Activated T-cell treated with anti-CD3 and anti-CD28 coated beads, Interleukin-2, amount 50 U/mL, for 1 hour (primary cell): ENCODE measurements at places on chromosomes 16 and 17.

DNA sequence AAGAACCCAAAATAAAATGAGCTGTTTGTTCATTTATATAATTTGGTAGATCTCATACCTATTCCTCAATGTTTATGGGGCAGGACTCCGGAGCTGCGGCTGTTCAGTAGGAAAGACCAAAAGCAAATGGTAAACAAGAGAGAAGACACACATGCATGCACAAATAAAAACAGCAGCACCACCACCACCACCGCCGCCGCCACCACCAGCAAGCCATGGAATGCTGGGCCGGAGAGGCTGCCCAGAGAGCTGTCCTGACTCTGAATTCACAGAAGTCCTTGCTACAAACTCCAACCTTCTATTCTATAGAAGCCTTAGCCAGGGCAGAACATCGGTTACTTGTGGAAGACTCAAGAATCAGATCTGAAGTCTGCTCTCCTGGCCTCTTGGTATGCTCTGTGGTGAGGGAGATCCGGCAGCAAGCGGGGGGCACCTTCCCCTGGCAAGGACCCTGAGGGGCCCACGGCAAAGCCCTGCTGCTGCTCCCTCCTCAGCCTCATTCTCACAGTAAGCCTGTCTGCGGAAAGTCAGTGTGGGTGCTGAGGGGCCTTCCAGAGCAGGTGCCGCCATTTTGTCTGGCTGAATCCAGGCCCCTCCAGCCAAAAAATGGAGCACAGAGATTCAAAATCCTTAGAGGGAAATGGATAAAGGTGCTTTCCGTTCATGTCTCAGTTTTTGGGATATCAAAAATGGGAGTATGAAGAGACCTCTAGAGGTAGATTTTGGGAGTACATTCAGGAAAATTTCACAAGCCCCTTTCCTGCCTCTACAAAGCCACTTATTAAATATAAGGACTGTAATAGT, 6.4 kb upstream of the FOXJ1 start:
- no peak for DNase-seq

DNA sequence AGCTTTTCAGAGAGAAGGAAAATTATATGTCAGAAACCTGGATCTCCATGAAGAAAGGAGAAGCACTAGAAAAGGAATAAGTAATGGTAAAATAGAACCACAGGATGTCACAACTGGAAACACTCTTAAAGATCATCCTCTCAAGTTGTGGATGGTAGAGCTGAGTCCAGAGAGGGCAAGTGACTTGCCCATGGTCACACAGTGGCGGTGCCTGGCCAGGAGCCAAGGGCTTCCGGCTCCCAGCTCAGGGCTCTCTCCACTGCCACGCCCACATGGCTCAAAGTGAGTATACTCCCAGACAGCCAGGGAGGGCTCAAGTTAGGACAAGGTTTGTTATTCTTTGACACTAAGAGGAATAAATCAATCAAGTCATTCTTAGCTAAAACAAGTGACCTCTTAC, 159.8 kb downstream of the COPRS start:
- DNase-seq = no peak

- no peak for DNase-seq
These were observed 26.0 kb downstream of the SNX29 start for GRCh38 chr16:12002447-12003006.

DNA sequence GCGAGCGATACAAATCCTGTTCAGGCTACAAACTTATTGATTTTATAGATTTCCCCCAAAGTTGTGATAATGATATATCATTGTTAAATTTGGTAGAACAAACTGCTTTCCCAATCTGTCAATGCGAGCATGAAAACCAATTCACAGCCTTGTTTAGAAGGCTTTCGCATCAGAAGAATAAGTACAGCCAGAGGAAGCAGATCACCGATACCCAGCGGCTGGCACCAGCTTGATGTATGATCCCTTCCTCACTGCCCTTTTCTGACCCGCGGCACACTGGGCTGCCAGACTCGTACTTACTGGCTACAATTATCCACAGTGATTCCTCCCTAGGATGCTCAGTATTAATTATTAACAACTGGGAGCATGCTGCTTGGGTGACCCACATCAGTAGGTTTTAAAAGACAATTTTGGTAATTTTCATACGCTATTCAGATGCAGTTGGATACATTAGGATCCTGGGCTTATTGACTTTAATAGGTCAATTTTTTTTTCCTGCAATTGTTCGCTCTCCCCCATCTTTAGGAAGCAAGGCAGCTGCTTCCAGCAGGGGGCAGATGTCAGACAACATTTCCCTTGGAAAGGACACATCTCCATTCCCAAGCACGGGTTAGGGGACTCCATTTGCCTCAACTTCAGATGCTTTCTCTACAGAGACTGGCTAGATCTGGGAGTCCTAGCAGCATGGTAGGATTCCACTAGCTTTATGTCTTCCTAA, 582.7 kb upstream of the PSMD7 start:
- no peak for DNase-seq

DNA sequence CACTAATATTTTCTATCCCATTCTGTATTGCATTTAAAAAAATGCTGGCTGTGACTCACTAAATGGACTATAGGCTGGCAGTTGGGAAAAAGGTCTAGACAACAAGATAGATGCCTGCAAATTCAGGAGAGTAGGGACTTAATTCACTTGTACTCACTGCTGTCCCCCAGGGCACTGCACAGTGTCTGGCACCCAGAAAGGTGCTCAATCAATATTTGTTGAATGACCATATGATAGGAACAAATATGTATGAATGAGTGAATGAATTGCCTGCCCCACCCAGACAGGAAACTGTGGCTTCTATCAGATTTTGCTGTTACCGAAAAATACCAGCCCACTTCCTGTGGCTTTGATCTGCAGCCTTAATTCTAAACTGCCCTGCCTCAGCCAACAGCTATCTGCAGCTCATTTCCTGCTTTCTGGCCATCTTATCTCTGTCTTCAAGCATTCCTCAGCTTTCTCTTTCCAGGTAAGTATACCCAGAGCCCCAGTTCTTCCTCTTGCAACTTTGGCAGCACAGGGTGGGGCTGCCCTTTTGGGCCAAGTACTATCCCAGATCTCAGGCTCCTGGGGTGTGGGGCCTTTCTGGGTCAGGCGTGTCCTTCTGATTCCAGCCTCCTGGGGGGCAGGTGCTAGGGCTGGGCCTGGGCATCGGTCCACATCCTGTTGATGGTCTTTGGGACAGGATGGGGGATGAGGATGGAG, 15.3 kb upstream of the TNS4 start:
- DNase-seq = peak; percentile 54

DNA sequence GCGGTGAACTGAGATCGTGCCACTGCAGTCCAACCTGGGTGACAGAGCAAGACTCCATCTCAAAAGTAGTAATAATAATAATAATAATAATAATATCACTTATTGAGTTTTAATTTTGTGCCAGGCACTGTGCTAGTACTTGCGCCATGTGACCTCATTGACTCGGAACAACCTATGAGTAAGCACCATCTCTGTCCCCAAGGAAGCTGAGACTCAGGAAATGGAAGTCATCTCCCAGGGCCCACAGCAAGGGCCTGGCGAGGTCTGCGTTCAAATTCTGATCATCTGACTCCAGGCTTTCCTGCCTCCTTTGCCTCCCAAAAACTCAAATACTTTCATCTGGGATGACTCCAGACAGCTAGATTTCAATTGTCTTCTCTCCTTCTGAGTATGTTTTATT, 162.9 kb downstream of the SEC14L1 start:
- no peak for DNase-seq

GRCh38 chr16:28202147-28202746, 9.5 kb downstream of the XPO6 start:
- no peak for DNase-seq

DNA sequence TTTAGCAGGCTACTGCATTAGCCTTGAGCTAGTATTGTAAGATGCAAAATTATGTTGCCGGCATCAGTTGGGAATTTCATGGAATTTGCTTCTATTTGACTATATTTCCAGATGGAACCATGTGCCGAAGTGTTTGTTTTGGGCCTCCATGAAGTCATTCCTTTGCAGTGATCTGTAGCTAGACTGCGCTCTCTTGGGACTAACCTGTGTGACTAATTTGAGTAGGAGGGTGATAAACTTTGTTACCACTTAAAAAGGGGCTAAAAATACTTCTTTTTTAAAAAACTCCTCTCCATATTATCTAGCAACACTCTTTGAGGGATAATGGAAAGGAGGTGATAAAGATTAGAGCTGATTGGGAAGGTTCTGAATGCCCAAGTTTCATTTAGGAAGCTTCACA, 166.8 kb upstream of the TBX2 start:
- no peak for DNase-seq

- no peak for DNase-seq
These were observed 129.9 kb downstream of the PITPNC1 start for GRCh38 chr17:67506966-67507365.

- no peak for DNase-seq
These were observed 257.1 kb upstream of the EEF2KMT start for GRCh38 chr16:5354645-5355044.

DNA sequence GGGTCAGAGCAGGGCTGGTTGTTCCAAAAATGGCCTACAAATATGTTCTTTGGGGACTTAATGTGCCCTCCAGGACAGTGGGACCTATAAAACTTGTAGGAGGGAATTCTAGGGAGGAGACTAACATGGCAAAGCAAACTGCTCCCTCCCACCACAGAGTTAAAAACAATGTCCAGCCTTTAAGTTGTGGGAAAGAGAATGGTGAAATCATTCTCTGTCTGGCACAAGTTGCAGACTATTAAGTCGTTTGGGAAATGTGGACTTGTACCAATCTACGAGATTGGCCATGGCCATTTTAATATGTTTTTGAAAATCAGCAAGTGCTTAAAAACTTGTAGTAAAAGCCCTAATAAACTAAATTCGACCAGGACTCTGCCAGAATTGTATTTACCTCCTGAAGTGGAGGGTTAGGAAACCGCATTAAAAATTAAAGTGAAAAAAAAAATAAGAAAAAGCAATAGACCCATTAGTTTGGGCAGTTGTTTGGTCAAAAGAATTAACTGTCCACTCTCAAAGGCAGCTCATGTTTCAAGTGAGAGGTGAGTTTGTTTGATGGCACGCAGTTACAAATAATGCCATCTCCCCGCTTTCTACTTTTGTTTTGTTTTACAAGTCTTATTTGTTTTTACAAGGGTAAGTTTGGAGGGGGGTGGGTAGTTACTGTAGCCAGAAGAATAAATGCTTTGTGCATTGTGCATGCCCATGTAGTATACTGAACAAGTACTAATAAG, 32.4 kb downstream of the ANKFN1 start:
- DNase-seq = no peak

- no peak for DNase-seq
These were observed 21.5 kb downstream of the USP22 start for GRCh38 chr17:21021208-21021803.

GRCh38 chr16:10579575-10579964, 828 bp downstream of the EMP2 start:
- no peak for DNase-seq

GRCh38 chr16:14309001-14309886, 238.1 kb downstream of the MRTFB start:
- DNase-seq = peak; percentile 40

- DNase-seq = no peak
These were observed 2.0 kb downstream of the DYNLL2 start for GRCh38 chr17:58085039-58085715.

- DNase-seq = peak; percentile 68
These were observed 8.1 kb upstream of the KIFC3 start for GRCh38 chr16:57810197-57811031.

GRCh38 chr17:8117980-8118768, at the start of gene ALOXE3:
Gene ALOXE3 (minus strand): TSS chr17:8118514. CDS start chr17:8117990, 524 bp downstream.
- peak; percentile 41 for DNase-seq

GRCh38 chr17:21013983-21014382, 28.8 kb downstream of the USP22 start:
- no peak for DNase-seq

DNA sequence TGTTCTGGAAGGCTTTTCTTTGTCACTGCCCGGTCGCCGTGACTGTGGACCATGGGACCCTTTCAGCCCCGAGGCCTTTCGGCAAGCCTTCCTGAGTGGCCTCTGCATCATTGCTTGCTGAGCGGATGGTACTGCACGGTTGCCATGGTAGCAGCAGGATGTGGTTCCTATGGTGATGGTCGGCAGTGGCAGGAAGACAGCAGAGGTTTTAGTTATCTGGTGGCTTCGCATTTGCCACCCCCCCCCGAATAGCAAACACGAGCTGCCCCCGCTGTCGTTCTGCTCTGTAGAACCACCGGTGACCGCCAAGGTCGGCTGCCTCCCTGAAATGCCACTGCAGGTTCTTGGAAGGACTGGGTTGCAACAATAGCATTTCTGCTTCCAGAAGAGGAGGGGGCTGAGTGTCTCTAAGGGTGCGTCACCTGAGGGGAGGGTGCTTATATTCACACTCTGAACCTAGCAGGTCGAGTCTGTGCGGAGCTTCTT, 76.6 kb downstream of the CMIP start:
- peak; percentile 69 for DNase-seq

DNA sequence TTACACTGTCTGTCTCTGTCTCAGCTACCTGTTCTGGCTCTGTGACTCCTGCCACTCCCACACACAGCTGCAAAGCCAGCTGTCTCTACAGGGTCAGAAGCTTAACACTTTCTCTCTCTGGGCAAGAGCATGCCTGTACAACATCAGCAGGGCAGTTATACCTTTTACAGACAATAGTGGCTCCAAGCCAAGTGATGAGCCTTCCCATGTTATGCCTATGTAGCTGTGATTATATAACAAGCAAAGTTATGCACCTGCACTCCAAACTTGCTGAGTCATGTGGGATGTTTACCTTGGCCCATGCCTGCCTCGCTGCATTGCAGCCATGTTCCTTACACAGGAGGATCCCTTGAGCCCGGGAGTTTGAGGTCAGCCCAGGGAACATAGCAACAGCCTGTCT, 31.8 kb upstream of the APPBP2 start:
- DNase-seq = no peak
